ENCODE measurements at places on chromosomes 2 and 18. TPM values are rescaled to one million over a fixed set of nuclear protein-coding genes. Genes with fewer than 3 reads are reported as not detected.

EFHD1 gene
- total RNA-seq: 0.23 TPM

DCDC2C gene
- total RNA-seq: not detected

FAM124B gene
- total RNA-seq: 0.12 TPM

SH3YL1 gene
- 33.5 TPM for total RNA-seq

ALPP gene
- not detected for total RNA-seq

KLHL30 gene
- 0.59 TPM for total RNA-seq
